Mucosa of gallbladder (tissue), 1 donor: ENCODE measurements at places on chromosomes 13 and 19.
A peak's percentile ranks its signal among the peaks of the same experiment; 100 is the strongest.

- no peak for DNase-seq
These were observed 27.3 kb upstream of the EDDM13 start for GRCh38 chr19:56245121-56245740.

DNA sequence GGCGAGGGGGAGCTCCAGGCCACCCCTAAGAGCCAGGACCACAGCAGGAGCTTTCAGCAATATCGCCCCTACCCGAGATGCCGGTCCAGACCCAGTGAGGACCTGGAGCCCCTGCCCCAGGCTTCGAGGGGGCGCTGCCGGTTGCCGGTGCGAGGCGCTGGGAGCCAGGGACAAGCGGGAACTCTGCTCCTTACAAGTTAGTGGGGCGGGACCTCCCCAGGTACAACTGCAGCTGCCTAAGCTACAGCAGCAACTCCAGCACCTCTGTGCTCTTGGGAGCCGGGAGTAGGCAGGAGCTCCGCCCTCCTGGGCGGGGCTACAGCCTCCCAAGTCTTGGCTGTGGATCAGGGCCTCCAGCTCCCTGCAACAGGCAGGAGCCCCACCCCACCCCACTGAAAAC, 15.2 kb upstream of the TSC22D1 start:
- DNase-seq, result no peak

GRCh38 chr13:101467415-101467814, 14.9 kb downstream of the ITGBL1 start:
- DNase-seq, result no peak

- no peak for DNase-seq
These were observed 82.4 kb downstream of the PIBF1 start for GRCh38 chr13:72864142-72865011.

GRCh38 chr19:58307736-58308135, 2.6 kb downstream of the ERVK3-1 start:
- DNase-seq, result no peak

DNA sequence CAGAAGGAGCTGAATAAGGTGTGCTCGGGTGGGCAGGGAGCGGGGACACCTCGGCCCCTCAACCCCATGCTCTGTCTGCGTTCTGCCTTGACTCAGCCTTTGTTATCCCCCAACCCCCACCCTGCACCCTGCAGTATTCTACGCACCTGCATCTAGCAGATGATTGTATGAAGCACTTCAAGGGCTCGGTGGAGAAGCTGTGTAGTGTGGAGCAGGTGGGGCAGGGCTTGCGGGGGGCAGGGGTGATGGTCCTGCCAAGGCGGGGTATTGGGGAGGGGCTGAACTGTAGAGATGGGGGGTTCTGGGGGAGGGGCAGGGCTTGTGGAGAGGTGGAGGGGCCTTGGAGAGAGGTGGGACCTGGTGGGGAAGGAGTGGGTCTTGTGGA, 6.1 kb downstream of the STXBP2 start:
- DNase-seq, result no peak

- DNase-seq, result no peak
These were observed 732.8 kb upstream of the SLC10A2 start for GRCh38 chr13:103799028-103799427.

DNA sequence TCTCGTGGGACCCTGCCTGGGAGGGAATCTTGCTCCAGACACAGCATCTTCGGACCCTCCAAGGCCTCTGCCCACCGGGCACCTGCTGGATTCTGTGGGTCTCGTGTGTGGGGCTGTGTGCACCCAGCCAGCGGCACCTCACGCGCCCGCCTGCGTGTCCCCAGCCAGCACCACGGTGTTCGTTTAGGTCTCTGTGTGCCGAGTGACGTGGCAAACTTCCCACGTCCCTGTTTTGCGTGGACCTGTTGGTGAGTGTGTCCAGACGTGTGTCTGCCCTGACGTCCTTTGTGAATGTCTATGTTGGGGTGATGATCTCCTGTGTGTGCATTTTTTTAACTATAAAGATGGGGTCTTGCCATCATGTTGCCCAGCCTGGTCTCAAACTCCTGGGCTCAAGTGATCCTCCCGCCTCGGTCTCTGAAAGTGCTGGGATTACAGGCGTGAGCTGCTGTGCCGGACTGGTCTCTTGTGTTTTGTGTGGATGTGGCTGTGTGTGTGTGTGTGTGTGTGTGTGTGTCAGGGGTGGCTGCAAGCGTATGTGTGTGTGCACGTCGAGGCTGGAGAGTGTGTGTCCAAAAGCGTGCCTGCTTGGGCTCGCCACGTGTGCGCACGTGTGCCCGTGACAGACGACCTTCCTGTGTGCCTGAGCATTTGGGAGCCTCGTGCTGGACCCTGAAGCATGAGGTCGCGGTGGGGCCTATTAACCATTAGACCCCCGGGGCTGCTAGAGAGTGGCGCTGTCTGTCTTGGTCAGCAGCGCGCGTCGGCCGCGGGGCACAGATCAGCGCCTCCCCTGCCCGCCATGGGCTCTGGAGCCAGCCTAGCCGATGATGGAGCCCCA, 15.7 kb downstream of the ARID3A start:
- no peak for DNase-seq

- no peak for DNase-seq
These were observed 84.6 kb upstream of the TRPC4 start for GRCh38 chr13:37954191-37954590.

- peak; percentile 60 for DNase-seq
These were observed 34.9 kb downstream of the PAK4 start for GRCh38 chr19:39160523-39160861.

DNA sequence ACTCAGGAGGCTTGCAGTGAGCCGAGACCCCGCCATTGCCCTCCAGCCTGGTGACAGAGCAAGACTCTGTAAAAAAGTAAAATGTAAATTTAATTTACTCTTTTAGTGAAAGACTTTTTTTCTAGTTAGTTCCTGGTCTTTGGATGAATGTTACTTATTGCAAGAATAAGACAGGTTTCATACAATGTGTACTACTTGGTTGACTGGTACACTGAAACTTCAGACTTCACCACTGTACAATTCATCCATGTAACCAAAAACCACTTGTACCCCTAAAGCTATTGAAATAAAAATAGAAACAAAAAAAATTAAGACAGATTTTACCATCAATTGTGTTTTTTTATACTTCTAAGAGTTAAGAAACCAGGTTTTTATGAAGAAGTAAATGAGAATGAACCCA, 35.5 kb downstream of the GPALPP1 start:
- DNase-seq, result no peak

DNA sequence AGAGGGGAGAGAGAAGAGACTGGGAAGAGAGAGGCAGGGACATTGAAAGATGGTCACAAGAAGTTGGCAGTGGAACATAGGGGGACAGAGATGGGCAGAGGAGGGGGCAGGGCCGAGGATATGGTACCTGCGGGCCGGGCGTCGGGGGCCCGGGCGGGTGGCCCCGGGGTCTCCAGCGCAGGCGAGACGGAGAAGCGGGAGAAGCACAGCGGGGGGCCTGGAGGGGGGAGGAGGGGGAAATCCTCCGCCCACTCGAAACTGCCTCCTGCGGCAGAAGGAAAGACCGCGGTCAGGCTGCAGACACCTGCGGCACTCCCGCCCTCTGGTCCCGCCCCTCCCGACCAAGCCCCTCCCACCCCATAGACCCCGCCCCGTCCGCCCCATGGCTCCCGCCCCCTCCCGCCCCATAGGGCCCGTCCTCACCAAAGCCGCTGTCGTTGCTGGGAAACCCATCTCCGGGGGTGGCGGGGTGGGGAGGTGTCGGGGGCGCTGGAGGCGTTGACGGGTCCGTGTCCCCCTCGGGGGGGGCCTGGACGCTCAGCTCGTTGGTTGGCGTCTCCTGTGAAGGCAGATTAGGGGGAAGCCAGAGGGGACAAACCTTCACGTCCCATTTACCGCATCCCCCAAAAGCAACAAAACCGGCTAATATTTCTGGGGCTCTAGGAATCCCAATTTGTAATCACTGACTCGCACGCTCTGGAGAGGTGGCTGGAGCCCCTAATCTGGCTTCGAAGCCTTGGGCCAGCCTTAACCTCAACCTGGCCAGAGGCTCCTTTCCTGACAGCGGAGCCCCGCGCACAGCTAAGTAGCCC, 20.4 kb downstream of the LMTK3 start:
- DNase-seq, result no peak

GRCh38 chr19:31723101-31723500, 373.9 kb upstream of the TSHZ3 start:
- DNase-seq, result no peak

DNA sequence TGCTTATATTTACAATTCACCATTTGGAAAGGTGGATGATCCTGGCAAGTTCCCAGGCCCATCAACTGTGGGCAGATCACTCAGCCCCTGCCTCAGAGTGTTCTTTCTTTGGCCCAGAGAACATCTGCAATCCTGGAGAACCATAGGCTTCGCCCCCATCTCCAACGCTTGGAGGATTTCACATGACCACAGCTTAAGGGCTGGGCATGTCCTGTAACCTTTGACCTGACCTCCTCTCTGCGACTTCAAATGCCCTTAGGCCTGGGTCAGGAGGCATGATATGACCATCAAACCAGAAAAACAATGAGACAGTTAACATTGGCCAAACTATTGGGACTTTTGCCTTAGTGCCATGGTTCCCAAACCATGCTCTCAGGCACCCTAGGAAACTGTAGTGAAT, 7.2 kb upstream of the MBNL2 start:
- no peak for DNase-seq

GRCh38 chr13:57857945-57858344, 226.4 kb downstream of the PCDH17 start:
- no peak for DNase-seq

DNA sequence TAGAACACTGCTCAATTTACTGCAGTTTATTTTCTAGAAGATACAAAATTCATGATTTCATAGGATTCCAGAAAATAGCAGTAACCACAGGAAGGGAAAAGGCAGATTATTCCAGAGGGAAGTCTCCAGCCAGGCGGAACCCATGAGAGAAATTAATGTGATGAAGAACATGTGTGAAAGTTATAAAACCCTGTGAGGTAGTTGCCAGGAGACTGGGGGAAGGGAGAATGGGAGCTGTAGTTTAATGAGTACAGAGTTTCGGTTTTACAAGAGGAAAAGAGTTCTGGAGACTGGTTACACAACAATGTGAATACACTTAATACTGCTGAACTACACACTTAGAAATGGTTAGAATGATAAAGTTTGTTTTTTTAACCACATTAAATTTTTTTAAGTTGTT, 14.2 kb upstream of the PDX1 start:
- no peak for DNase-seq

GRCh38 chr19:46650445-46650844, 10.5 kb downstream of the DACT3 start:
- DNase-seq, result no peak

DNA sequence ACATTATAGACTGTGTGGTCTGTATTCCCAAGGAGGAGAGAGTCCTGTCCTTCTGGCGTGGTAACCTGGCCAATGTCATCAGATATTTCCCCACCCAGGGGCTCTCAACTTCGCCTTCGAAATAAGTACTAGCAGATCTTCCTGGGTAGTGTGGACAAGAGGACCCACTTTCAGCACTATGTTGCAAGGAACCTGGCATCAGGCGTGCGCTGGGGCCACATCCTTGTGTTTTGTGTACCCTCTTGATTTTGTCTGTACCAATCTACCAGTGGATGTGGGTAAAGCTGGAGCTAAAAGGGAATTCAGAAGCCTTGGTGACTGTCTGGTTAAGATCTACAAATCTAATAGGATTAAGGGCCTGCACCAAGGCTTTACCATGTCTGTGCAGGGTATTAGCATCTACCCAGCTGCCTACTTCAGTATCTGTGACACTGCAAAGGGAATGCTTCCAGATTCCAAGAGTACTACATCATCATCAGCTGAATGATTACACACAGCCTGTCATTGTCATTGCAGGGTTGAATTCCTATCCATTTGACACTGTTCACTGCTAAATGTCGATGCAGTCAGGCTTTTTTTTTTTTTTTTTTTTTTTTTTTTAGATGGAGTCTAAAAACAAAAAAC, 148.0 kb downstream of the PRR20E start:
- DNase-seq, result no peak

- no peak for DNase-seq
These were observed 277.7 kb upstream of the ZNF507 start for GRCh38 chr19:32067685-32068084.

GRCh38 chr13:101454767-101455166, 2.3 kb downstream of the ITGBL1 start:
- no peak for DNase-seq

GRCh38 chr19:12873891-12874745, 7.1 kb downstream of the DNASE2 start:
- DNase-seq, result no peak

- no peak for DNase-seq
These were observed 114.5 kb downstream of the KLF5 start for GRCh38 chr13:73173279-73173811.

DNA sequence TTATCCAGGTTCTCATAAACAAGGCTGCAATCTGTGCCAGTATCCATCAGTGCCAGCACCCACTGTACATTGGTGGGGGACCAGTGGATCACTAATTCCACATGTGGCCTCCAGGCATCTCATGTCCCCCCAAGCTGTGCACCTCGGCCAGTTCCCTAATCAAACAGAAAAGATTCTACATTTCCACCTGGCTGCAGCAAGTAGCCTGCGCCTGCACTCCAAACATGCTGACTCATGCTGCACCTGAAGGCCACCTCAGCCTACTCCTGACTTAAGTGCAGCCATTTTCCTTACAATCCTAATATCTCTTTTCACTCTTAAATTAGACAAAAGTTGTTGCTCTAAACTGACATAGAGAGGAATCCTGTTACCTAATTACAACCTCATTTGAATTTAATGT, 729.4 kb upstream of the MIR17HG start:
- DNase-seq, result no peak

DNA sequence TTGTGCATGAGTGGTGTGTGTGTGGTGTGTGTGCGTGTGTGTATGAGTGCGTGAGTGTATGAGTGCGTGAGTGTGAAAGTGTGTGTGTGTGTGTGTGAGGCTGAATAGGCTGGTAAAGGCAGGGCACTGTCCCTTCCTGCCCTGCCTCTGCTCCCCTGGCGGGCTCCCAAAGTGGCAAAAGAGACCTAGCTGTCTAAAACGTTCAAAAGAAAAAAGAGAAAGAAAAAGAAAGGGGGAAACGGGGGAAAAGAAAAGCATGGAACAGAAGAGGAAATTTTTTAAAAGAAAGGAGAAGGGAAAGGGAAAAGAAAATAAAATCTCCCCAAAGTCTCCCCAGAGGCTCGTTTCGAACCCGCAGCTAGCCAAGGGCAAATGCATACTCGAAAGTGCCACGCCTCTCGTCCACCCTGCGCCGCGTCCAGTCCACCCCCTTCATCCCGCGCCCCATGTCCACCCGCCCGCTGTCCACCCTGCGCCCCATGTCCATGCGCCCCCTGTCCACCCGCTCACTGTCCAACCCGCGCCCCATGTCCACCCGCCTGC, 37.0 kb upstream of the FLT1 start:
- DNase-seq, result no peak

DNA sequence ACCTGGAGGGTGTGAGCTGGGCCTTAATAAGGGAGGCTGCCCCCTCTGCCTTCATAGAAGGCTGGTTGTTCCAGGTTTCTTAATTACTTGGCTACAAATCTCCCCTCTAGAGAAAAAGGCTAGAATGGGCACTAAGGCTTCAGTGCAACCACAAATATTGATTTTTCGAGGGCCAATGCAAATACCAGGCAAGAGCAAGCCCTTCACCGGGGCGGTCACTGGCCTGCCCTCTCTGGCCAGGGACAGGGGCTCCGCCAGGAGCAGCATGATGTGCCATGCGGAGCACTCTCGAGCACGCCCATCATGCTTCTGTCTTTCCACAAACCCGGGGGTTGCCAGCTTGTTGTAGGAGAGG, 127.8 kb upstream of the SPACA7 start:
- DNase-seq, result no peak
